ENCODE measurements at places on chromosomes 16 and 17.

GRCh38 chr16:83797013-83797412 is 10.8 kb upstream of the HSBP1 start:
- DNase-seq = no peak

DNA sequence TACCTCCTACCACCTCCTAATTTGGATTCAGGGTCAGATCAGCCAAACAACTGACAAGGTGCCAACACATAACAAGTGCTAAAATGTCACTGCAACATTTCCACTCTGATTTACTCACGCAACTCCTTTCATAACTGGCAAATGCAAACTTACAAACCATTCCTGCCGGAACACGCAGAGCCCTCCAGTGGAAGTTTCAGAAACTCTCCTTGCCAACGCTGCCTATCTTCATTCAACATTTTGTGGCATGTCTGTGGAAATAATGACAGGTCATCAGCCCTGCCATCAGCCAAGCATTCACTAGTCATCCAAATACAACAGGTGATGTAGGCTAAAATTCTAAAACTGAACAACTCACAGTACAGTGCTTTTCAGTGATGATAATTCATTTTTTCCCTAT is 37.7 kb upstream of the OR3A1 start:
- DNase-seq = no peak

DNA sequence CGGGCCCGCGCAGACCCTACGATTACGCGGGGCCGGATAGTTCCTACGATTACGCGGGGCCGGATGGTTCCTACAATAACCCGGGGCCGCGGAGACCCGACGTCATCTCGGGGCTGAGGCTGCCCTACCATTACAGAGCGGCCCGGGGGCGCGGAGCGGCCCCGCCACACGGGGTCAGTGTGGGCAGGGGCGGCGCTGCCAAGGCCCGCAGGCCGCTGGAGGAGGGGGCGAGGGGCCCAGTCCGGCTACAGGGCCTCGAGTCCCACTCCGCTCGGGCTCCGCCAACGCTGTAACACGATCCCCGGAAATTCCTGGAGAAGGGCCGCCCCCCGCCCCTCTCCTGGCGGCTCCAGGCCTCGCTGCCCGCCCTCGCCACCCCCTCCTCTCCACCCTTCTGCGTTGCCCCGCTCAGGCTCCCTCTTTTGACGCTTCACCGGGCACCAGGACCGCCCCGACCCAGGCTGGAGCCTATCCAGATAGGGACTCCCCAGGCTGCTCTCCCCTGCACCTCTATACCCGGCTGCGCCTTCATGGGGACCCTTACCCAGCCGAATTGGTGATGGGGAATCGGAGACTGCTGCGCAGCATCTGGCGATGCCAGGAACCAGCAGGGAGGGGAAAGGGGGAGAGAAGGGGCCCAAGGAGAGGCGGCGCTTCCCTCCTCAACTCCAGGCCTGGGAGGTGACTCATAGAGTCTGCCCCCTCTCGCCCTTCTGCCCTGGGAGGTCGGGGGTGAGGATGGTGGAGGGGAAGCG is at the start of gene RAB34:
Gene RAB34, minus strand, starts transcription at position 291 of the 755 bp plus-strand sequence. CDS start 602 bp downstream, outside the sequence.
- no peak for DNase-seq

DNA sequence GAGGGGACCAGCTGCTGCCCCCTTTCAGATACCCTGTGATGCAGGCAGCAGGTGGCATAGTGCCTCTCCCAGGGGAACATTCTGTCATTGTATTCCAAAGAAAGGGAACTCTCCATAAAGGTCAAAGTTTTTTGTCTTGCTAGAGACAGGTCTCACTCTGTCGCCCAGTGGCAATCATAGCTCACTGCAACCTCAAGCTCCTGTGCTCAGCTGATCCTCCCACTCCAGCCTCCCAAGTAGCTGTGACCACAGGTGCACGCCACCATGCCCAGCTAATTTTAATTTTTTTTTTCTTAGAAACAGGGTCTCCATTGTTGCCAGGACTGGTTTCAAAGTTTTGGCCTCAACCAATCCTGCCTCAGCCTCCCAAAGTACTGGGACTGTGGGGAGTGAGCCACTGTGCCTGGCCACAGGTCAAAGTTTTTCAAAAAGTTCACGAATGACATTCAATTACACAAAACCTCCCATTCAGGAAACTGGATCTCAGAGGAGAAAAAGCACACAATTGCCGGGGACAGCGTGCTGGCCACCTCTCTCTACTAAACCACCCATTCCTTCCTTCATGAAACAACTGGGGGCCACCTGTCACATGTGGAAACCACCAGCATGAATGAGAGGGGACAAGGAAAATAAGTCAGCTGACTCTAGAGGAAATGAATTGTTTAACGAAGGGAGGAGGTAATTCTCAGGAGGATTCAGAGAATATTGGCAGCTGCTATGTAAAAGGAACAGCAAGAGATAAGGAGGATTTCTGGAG is 80.0 kb downstream of the MARCHF10 start:
- no peak for DNase-seq

DNA sequence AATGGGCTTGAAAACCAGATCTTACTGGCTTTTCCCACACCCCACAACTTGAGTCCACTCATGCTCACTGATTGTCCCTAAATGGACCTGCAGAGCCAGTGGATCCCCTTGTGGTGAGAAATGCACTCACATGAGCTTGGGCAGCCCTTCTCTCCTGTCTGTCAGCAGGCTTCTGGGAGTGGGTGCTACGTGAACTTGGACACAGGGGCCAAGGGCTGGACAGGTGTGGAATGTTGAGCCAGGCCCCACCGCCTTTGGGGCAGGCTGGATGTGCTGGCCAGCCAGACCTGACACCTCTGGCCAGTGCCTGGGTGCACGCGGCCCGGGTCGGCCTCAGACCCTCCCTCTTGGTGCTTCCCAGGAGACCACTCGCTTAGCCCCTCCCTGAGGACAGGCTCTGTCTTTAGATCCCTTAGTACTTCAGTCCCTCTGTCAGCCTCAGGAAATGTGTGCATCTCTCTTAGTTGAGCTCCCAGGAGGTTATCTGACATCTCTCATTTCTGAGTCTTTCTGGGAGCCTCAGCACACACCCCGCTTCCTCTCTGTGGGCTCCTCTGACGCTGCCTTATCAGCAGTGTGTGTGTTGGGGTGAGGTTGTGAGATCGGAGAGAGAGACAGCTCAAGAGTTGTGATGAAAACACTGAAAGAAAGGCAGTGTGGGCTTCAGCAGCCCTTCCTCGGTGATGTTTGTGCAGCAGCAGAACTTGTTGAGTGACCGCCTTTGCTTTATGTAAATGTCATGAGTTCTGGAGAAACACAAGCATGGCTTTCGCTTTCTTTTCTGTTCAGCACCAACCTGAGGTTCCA is 117.0 kb downstream of the RAB11FIP4 start:
- peak; percentile 34 for DNase-seq

- DNase-seq = no peak
These were observed 122.2 kb downstream of the SMG6 start for GRCh38 chr17:2181206-2181896.

DNA sequence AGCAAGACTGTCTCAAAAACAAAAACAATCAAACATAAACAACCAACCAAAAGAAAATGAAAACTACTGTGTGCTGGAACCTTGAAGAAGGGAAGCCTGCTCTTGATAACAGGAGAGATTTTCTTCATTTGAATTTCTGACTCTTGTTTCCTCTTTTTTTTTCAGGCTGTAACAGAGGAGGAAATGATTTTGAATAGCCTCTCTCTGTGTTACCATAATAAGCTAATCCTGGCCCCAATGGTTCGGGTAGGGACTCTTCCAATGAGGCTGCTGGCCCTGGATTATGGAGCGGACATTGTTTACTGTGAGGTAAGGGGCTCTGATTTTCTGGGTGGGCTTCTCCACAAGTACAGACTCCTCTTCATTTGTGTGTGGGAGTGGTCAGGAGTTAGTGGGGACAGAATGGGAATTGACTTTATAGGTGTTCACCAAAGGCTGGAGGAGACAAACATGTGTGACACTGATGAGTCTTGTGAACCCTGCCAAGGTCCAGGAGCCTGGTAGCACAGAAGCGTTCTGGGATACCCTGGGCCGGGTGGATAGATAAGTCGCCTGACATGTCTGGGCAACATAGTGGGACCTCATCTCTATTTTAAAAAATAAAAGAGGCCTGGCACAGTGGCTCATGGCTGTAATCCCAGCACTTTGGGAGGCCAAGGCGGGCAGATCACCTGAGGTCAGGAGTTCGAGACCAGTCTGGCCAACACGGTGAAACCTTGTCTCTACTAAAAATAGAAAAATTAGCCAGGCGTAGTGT is 14.9 kb downstream of the DUS2 start:
- no peak for DNase-seq

- DNase-seq = no peak
These were observed 4.0 kb downstream of the GPRC5C start for GRCh38 chr17:74435775-74436359.

- no peak for DNase-seq
These were observed 5.3 kb downstream of the ITGAX start for GRCh38 chr16:31360251-31360650.

- DNase-seq = no peak
These were observed 57.9 kb downstream of the HYDIN start for GRCh38 chr16:71172481-71173207.

DNA sequence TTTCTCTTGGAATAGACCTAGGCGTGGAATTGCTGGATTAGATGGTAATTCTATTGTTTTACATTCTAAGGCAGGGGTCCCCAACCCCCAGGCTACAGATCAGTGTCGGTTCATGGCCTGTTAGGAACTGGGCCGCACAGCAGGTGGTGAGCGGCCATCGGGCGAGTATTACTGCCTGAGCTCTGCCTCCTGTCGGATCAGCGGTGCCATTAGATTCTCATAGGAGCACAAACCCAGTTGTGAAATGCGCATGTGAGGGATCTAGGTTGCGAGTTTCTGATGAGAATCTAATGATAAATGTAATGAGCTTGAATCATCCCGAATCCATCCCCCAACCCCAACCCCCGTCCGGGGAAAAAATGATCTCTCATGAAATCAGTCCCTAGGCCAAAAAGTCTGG is 23.0 kb downstream of the NLRC5 start:
- no peak for DNase-seq

- no peak for DNase-seq
These were observed 21.6 kb downstream of the CCDC182 start for GRCh38 chr17:57723427-57724025.

DNA sequence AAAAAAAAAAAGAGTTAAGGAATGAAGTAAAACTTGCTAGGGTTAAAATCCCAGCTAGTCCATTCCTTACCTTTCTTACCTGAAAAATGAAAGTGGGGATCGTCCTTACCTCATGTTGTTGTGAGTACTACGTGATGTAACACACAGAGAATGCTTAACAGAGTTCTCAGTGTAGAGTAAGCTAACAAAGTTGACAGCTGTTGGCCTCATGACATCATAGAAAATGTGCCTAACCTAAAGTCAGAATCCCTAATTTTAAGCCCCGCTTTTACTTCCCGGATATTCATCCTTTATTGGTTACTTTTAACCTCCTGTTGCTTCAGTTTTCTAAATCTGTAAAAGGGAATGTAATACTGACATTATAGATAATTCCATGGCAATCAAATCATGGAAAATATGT is 505.8 kb upstream of the HSBP1 start:
- DNase-seq = no peak

DNA sequence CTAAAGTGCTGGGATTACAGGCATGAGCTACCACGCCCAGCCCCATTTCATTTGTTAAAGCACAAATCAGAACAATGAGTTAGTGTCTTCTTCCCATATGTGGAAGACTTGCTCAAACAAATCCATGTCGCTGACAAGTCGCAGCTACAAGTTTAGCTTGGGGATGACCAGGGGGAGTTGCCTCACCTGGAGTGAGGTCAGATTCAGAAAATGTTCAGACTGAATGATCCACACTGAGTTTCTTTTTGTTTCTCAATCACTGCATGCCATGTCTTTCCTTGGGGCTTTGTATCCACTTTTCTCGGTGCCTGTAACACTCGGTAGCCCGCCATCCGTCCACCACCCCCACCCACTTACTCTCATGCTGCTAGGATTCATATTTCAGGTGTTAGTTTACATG is 437.3 kb upstream of the DYNLRB2 start:
- no peak for DNase-seq

DNA sequence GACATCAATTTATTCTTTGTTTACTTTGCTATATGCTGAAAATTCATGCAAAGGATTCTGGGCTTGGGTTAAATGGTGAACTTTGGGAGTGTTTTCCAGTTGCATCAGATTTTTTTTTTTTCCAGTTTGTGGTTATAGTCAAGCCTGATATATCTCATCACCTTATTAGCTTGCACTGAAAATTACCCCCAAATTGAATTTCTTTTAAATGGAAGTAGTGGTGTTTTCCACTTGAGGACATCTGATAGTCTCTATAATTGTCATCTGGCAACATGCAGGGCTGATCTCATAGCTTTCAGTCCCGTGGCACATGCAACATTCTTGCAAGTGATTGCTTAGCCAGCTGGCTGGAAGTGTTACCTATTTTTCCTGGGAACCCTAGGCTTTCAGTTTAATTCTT is 4.7 kb upstream of the KRTAP3-1 start:
- DNase-seq = no peak

DNA sequence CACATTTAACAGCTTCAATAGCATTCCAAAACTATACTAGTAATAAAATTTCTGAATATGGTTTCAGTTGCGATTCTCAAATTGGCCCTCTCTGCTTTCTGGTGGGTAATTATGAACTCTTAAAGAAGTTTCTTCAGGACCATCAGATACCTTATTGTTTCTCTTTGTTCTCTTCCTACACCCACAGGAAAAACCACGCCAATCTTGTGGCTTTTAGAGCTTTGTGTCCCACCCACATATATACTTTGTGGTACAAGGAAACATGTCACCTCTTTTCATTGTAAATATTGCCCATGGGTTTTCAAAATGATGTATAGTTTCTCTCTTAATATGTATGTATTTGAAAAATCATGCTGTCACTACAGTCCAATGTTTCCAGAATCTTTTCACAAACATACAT is 12.1 kb downstream of the ABCA9 start:
- no peak for DNase-seq

- DNase-seq = no peak
These were observed 12.8 kb upstream of the NGFR start for GRCh38 chr17:49482144-49482817.

GRCh38 chr16:60788631-60789030 is 1247.6 kb downstream of the CDH8 start:
- no peak for DNase-seq

GRCh38 chr17:81488276-81488860 is 24.2 kb downstream of the ACTG1 start:
- DNase-seq = no peak

DNA sequence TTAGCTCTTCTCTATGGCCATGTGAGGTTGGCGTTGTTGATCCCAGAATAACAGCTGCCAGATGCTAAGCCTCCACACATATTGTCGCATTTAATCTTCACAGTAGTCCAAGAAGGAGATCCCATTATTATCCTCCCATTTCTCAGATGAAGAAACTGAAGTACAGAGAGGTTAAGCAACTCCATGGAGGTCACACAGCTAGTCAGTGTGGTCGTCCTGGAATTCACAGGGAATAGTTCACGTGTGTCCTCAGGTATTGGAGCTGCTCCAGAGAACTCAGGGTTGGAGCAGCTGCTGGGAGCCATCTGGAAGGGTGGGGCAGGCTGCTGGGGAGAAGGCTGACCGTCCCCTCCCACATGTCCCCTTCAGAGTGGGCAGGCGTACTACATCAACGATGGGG is 19.5 kb downstream of the SDR42E2 start:
- DNase-seq = no peak

- no peak for DNase-seq
These were observed 3.4 kb downstream of the NECAB2 start for GRCh38 chr16:83971165-83972130.

- no peak for DNase-seq
These were observed 22.6 kb downstream of the MAP3K3 start for GRCh38 chr17:63644846-63645245.

Data from stimulated activated CD8-positive, alpha-beta memory T cell treated with anti-CD3 and anti-CD28 coated beads, Interleukin-7, amount 100 ng/mL, for 1 hour (primary cell).